Osteocyte (in vitro differentiated cells): ENCODE measurements at places on chromosomes 16 and 17. TPM values are rescaled to one million over a fixed set of nuclear protein-coding genes. Genes with fewer than 3 reads are reported as not detected.

The CRHR1 gene
- total RNA-seq = not detected in 2 replicates

The UNC119 gene
- 26.0 and 34.9 TPM in 2 replicates for total RNA-seq

The CPHXL2 gene
- not detected in 2 replicates for total RNA-seq

The PRRT2 gene
- 8.8 and 13.4 TPM in 2 replicates for total RNA-seq

The TNFRSF17 gene
- not detected in 2 replicates for total RNA-seq

The HBQ1 gene
- not detected in 2 replicates for total RNA-seq

The SMIM36 gene
- total RNA-seq = not detected in 2 replicates

The CDK5R1 gene
- total RNA-seq = 1.4 and 1.8 TPM in 2 replicates

The CA10 gene
- not detected in 2 replicates for total RNA-seq

The CMTM2 gene
- not detected in 2 replicates for total RNA-seq

The PIRT gene
- not detected in 2 replicates for total RNA-seq

The PRSS22 gene
- total RNA-seq = not detected in 2 replicates

The KRT24 gene
- not detected in 2 replicates for total RNA-seq

The KRT12 gene
- not detected in 2 replicates for total RNA-seq

The ACE gene
- total RNA-seq = 0.91 and 1.1 TPM in 2 replicates

The CCL8 gene
- not detected in 2 replicates for total RNA-seq

The ZNF598 gene
- 45.4 and 46.9 TPM in 2 replicates for total RNA-seq

The GAST gene
- not detected in 2 replicates for total RNA-seq

The RAB34 gene
- total RNA-seq = 153 TPM in 2 replicates

The ABI3 gene
- total RNA-seq = 0.19 TPM in 1 of 2 replicates, not detected in the other

The ADAD2 gene
- total RNA-seq = not detected in 2 replicates

The RAMP2 gene
- total RNA-seq = 1.6 and 2.4 TPM in 2 replicates
